ENCODE measurements at places on chromosomes 5 and 9.
A peak's percentile ranks its signal among the peaks of the same experiment; 100 is the strongest.

GRCh38 chr5:163458778-163459385 is 1.0 kb downstream of the NUDCD2 start:
- DNase-seq: no peak

- DNase-seq: no peak
These were observed 121.9 kb upstream of the STK32A start for GRCh38 chr5:147112899-147113298.

- DNase-seq: no peak
These were observed 626 bp downstream of the OR13C2 start for GRCh38 chr9:104604801-104605200.

- DNase-seq: no peak
These were observed 9.1 kb upstream of the TBC1D2 start for GRCh38 chr9:98264516-98264915.

DNA sequence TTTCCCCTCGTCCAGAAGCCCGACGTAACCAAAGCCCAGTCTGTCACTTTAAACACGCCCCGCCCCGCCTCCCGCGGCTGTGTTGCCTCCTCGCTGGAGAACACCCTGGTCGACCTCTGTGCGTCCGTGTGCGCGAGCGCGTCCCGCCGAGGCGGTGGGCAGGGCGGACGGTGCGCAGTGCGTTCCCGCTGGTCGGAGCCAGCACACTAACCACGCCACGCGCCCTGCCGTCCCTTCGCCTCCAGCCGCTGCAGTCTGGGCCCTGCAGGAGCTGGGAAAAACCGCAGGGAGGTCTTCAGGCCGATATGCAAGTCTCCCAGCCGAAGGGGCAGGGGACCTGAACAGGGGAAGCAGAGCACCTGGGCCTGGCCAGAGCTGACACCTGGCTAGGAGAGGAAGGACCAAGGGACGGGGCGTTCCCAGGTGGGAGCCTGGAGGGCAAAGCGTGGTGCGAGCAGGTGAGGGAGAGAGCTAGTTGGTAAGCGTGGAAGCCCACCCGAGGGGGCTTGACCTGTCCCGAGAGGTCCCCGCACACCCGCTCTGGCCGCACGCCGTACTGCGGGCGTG is 1.3 kb upstream of the PHPT1 start:
- DNase-seq: peak; percentile 83

GRCh38 chr5:638501-639252 is 26.5 kb downstream of the CEP72 start:
- no peak for DNase-seq

- DNase-seq: no peak
These were observed 12.6 kb downstream of the HABP4 start for GRCh38 chr9:96462541-96462940.

DNA sequence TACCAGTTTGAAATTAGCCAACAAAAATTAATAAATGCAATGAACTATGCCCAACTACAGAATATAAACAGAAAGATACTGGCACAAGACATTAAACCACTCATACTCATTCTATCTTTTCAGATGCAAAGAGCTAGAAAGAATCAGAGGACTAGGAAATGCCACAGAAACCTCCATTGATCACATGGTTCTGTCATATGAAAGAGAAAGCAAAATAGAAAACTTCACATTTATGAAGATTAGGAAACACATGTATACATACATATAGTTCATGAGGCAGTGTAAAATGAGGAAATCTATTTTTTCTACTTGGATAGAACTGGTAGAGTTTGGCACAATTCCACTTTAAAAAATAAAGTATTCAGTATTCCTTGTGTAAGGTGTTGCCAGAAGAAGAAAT is 275.1 kb upstream of the PTGER4 start:
- no peak for DNase-seq

DNA sequence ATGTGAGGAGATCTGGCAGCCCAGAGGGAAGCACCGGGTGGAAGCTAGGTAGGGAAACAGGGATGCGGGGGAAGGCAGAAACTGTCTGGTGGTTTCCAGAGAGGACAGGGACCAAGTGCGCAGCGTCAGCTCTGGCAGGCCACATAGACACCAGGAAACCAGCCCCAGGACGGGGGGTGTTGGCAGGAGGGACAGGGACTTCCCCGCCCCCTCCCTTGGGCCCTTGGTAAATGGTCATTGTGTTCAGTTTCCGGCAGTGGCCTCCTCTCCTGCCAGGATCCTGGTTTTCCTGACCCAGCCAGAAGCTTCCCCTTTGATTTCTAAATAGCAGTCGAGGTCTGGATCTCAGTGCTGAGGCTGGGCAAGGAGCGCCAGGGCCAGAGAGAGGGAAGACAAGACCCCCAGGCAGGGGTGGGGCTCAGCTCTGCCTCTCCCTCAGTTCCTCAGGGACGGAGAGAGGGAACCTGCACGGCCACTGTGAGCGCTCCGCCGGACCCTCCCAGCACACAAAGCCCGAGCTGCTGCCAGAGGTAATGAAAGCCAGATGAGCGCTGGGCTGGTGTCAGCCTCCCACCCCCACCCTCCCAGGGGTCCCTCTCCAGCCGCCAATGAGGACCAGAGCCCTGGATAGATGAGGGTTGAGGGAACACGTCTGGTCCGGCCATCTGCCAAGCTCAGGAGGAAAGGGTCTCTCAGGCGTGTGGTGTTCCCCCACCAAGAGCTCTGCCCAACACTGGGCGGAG is 1.8 kb downstream of the RALGDS start:
- no peak for DNase-seq

GRCh38 chr5:170562875-170563228 is 59.0 kb downstream of the KCNIP1 start:
- DNase-seq: no peak

Data from activated naive CD4-positive, alpha-beta T cell treated with Interleukin-2 at 50 U/mL for 16 hours (primary cell).